ENCODE measurements at places on chromosomes 6 and 20.

- DNase-seq, result no peak
These were observed 223.2 kb upstream of the GMDS start for GRCh38 chr6:2468601-2468955.

DNA sequence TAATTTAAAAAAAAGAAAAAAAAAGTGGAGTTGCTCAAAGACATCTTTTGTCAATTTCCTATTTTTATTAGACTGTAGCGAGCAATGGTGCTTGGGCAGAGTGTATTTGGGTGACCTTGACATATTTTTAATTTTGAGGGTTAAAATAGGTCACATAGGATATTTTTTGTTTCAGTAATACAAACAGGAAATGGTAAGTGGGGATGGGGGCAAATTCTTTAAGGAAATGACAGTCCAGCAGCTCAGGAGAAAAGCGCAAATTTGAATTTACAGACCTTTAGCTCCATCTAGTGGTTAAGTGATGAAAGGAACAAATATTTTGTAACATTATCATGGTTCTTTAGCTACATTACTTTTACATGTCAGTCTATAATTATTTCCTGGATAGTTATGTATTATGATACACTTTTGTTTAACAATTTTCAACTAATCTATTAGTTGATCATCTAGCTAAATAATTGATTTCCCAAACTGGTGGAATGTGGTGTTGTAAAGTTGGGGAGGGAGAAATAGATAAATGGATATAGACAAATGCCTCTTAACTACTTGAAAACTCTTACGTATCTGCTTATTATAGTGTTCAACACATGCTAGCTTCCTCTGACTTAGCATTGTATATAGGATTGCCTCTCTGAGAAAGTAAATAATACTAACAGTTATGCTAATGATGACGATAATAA lies 10.0 kb downstream of the CITED2 start:
- DNase-seq, result no peak

GRCh38 chr20:8212286-8212685 lies 80.2 kb downstream of the PLCB1 start:
- no peak for DNase-seq

GRCh38 chr6:135323202-135323668 lies 142.1 kb downstream of the MYB start:
- no peak for DNase-seq

DNA sequence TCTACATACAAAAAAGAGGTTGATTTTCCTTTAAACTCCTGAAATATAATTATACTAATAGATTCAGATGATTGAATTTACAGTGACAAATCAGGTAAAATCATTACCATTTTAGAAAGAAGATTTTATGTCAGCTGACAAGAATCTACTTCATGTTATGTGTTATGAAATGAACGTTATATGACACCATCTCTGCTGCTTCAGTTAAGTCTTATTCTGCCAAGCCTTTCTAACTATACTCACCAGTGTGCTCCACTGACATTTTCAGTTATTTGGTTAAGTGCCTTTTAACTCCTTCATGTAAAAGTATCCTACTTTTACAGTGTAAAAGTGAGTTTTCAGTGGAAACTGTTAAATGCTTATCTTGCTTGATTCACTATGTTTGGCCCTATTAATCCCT lies 80.4 kb downstream of the RWDD2A start:
- DNase-seq, result no peak

DNA sequence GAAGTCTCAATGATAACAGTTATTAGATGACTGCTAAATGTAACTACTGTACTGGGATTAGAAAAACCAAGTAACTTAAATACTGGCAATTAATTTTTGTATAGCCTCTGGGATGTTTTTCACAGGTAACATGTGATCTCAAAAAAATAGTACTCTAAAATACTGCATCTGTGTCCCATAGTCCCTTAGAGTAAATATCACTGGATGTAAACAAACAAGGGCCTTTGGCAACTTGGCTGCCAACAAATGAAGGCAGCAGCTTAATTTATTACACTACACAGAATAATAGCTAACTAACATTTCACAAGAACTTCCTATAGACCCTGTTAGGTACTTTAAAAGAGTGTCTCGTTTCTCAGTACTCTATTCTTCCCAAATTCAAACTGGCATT lies 14.0 kb downstream of the ARHGAP18 start:
- DNase-seq, result no peak

GRCh38 chr6:15444881-15445280 lies 199.0 kb downstream of the JARID2 start:
- no peak for DNase-seq

DNA sequence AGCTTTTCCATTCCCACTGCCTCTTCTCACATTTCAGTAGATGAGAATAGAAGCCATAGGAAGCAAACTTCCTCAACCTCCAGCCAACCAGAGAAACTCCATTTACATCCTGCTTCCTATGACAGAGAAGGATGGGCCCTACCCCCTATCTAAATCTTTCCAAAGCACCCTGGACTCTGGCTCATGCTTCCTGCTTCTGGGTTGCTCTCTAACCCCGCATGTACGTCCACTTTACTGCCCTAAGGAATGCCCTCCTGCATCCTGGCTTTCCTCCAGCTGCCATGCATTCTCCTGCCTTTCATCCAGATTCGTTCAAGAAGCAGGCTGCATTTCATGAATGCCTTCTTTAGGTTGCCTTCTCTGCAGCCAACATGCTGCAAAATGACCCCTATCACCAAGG lies 91.9 kb downstream of the FAM217A start:
- DNase-seq, result no peak

DNA sequence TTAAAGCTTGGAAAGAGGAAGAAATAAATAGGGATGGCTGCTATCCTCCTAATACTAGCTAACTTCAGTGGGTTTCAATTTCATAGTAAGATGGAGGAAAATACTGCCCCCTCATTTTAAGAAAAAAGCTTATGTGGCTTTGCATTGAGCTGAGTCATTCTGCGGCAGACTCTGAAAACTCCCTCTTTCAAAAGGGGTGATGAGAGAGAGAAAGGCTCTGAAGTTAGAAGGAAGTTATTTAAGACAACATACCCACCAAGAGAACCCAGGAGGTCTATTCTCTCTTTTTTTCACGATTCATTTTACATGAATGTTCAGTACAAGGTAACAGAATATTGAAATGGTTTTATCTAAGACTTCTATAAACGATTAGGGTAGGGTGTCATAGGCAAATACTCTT lies 4.5 kb downstream of the PRDM13 start:
- no peak for DNase-seq

- no peak for DNase-seq
These were observed 13.3 kb upstream of the KCNK15 start for GRCh38 chr20:44732327-44732726.

DNA sequence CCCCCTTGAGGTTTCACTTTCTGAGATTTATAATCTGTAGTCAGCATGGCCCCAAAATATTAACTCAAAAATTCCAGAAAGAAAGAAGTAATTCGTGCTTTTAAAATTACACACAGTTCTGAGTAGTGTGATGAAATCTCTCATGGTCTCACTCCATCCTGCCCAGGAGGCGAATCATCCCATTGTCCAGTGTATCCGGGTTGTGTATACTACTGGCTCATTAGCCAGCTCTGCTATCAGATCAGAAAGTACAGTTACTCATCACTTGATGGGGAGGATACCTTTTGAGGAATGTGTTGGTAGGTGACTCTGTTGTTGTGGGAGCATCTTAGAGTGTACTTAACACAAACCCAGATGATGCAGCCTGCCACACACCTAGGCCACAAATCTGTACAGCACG lies 65.2 kb downstream of the CDC5L start:
- no peak for DNase-seq

GRCh38 chr6:28769626-28770402 lies 154.0 kb downstream of the TRIM27 start:
- no peak for DNase-seq

- DNase-seq, result no peak
These were observed 61.2 kb downstream of the GFOD1 start for GRCh38 chr6:13425943-13426931.

GRCh38 chr6:143536866-143537691 lies 25.6 kb upstream of the FUCA2 start:
- peak; percentile 41 for DNase-seq

DNA sequence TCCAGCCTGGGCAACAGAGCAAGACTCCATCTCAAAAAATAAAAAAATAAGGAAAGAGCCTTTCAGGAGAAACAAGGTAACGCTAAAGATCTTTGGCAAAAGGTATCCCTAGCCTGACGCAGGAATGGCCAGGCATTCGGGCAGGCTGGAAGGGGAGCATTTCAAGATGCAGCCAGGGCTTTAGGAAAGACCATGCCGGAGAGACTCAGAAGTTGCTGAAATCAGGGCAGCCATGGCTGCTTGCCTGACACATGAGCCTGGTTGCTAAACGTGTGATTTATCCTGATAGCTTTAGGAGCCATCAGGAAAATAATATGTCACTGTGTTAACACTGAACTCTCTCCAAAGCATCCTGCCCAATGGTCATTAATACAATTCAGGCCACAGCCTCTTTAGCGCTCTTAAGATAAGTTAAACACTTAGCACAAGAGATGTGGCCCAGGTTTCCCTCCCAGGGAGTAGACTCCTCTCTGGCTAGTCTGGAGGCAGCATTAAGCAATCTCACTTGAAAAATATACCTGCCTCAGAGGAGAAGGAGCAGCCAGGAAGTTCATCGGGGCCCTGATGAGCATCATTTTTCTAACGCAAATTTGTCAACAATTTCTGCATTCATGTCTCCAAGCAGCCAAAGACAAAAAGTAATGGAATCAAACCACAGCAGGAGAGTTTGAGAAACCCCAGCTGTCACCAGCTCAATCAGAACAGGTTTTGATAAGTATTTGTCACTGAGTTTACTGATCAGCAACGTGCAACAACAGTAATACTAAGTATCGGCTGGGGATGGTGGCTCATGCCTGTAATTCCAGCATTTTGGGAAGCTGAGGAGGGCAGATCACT lies 200.0 kb downstream of the ZMYND8 start:
- no peak for DNase-seq

GRCh38 chr20:62387933-62388635 lies 1.2 kb downstream of the RPS21 start:
- DNase-seq, result no peak

DNA sequence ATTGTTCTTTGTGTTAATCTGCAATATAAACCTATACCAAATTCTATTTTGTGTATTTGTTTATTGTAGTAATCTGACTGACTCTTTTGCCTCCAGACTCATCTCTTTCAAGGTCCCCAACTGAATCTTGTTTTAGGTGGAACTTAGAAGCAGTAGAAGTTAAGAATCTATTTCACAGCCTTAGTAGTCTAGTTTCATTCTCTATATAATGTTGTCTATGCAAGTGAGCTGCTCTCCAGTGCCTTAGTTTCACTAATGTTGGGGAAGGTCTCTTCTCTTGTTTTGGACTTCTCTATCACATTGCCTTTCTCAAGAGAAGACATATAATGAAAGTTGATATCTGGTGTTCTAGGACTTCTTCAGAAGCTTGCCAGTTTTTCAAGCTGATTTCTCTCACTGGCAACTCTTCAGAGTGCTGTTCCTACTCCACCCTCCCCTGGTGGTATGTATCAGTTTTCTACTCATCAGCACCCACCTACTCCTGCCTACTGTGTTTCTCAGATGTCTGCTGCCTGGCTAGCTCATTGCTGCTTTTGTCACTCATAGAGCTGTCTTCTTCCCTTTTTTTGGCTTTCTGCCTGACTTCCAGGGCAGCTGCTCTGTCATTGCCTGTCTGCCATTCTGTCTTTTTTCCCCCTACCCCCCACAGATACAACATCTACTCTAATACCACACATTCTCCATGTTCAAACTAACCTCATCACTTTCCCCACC lies 82.1 kb downstream of the PTPRA start:
- DNase-seq, result no peak

DNA sequence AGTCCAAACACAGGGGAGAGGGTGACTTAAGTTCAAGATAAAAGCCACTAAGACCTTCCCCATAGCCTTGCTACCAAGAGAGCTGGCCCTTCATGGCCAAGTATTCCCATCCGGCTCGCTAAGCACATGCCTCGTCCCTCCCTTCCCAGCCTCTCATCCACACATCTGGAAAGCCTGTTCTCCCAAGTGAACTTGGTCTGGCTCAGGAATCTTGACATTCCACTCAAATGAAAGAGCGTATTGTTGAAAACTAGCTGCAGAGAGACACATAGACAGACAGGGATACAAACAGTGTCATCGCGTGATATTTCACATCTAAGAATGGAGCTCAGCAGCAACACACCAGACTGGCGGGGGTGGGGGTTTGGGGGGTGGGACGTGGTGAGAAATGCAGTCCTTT lies 182.8 kb upstream of the FOXQ1 start:
- DNase-seq, result no peak

All from activated naive CD4-positive, alpha-beta T cell (primary cell).